Stimulated activated CD8-positive, alpha-beta memory T cell treated with anti-CD3 and anti-CD28 coated beads, Interleukin-15, amount 100 ng/mL, for 1 hour (primary cell): ENCODE measurements at places on chromosomes 6 and 20.

GRCh38 chr6:137601471-137601870 lies 107.3 kb upstream of the OLIG3 start:
- no peak for DNase-seq

DNA sequence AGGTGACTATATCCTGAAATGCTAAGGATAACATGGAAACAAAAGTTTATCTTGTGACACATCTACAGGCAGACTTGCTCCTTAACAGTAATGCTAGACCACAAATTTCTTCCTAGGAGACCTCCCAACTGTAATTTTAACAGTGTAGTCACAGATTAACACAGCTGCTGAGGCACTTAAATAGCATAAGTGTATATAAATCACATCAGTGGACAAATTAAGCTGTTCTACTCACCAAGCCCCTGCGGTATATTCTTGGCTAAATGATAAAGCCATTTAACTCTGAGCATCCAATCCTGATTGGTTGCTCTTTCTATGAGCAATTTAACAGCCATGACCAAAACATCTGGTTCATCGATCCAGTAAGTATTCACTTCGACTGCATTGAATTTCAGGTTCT lies 73.3 kb upstream of the LYRM2 start:
- no peak for DNase-seq

DNA sequence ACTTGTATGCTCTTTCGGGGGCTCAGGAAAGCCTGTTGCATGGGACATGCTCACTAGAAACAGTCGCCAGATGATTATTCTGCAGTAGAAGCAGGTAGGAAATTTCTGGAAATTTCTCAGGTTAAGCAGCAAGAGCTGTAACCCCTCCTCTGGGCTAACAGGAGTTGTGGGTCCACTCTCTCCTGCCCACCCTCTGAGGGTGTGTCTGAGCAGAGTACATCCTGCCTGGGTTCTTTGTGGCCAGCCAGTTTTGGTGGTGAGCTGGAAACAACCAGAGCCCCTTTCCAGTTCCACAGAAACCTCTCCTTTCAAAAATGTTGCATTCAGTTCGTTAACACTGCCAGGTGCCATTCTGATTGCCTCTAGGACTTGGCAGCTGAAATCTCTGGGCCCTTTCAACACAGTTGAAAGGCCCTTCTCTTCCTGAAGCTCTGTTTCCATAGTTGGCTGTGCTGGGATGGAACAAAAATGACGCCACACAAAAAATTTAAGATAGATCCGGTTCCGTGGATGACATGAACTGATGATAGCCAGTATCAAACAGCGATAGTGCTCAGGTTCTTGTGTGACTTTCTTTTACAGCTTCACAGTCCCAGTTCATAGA lies 38.5 kb downstream of the PLCG1 start:
- DNase-seq: no peak

DNA sequence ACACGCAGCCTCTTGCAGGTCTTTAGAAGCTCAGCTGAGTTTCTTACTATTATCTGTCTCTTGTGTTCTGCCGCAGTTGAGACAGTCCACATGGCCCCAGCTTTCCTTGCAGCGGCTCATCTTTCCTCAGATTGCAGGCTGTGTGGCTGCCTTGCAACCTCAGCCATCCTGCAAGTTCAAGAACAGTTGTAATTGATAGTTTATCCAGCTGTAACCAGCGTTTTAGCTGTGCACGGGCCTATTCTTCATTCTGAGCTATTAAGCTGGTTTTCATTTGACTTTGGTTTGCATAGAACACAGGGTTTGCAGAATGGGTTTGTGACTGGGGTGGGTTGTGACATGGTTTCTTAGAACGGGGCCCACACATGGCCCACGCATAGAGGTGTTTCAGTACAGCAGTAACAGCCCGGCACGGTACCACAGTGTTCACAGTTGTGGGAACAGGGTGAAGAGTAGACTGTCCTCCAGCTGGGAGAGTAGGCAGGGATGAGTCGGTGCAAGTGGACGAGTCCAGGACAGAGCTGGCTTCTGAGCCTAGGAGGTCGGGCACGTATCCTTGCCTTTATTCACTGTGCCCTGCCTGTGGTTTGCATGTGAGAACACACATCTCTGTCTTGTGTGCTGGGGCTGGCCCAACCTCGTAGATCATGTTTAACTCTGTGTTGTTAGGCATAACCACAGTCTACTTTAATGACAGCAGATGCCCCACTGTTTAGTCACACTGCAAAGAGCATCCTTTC lies 89.2 kb downstream of the RPP40 start:
- no peak for DNase-seq

DNA sequence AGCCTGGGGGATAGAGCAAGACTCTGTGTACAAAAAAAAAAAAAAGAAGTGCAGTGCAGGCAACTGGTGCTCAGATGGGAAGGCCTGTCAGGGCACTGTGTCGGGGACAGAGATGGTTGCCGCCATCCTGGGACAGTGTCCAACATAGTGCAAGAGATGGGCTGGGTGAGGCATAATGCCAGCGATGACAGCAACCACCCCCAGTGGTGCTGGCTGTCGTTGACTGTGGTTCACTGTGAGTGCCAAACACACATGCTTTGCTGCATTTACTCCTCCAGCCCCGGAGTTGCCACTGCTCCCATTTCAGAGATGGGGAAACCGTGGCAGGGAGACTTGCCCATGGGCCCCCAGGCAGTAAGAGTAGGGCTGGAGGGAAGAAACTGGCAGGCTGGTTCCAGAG lies 5.2 kb upstream of the C20orf203 start:
- no peak for DNase-seq

GRCh38 chr6:42021847-42022754 lies 28.2 kb upstream of the TAF8 start:
- DNase-seq: peak; percentile 14

GRCh38 chr20:13922241-13922640 lies 68.2 kb downstream of the SEL1L2 start:
- DNase-seq: no peak

GRCh38 chr6:21883595-21884328 lies 290.2 kb downstream of the SOX4 start:
- no peak for DNase-seq

DNA sequence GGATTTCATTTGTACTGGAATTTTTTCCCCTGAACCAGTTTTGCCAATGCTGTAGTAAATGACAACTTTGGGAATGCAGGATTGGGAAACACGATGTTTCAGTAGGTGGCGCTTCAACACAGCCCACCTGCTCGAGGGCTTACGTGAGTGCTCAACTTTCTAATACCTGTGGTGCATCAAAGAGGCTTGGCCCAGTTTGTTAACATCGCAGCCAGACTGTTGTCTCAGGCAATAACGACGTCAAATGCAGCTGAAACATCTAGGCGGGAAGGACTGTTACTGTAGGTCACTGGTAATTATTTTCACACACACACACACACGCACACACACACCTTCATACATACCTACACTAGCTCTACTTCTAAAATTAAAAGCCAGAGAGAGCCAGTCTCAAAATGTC lies 815.5 kb upstream of the SLC35B3 start:
- no peak for DNase-seq
